ENCODE measurements at places on chromosomes 6 and 20. TPM values are rescaled to one million over a fixed set of nuclear protein-coding genes. Genes with fewer than 3 reads are reported as not detected.

B3GAT2 gene
- 1.9 TPM for total RNA-seq

SLC17A4 gene
- not detected for total RNA-seq

BCAS1 gene
- 0.19 TPM for total RNA-seq

CALHM4 gene
- total RNA-seq, result not detected

TMEM200A gene
- total RNA-seq, result 12.9 TPM

BCAS4 gene
- 21.4 TPM for total RNA-seq

ID1 gene
- total RNA-seq, result 120 TPM

TNFRSF21 gene
- total RNA-seq, result 52.4 TPM

TBC1D32 gene
- total RNA-seq, result 6.4 TPM

TCP11 gene
- not detected for total RNA-seq

GFRA4 gene
- not detected for total RNA-seq

FGD2 gene
- 0.32 TPM for total RNA-seq

MYB gene
- total RNA-seq, result 7.6 TPM

TCFL5 gene
- 15.6 TPM for total RNA-seq

CPXM1 gene
- 28.8 TPM for total RNA-seq

HLA-DPA1 gene
- total RNA-seq, result 6.2 TPM

STXBP5 gene
- 12.0 TPM for total RNA-seq

SLA2 gene
- total RNA-seq, result not detected

DCDC2 gene
- total RNA-seq, result 0.15 TPM

OR2H2 gene
- not detected for total RNA-seq

HTR1E gene
- not detected for total RNA-seq

SPDEF gene
- 0.15 TPM for total RNA-seq

TPD52L1 gene
- total RNA-seq, result 9.6 TPM

TREM2 gene
- not detected for total RNA-seq

PBOV1 gene
- not detected for total RNA-seq

SAMD3 gene
- 1.9 TPM for total RNA-seq

RBPJL gene
- 0.73 TPM for total RNA-seq

GPR6 gene
- total RNA-seq, result 0.37 TPM

CST11 gene
- total RNA-seq, result not detected

CLPSL2 gene
- 1.4 TPM for total RNA-seq

BPI gene
- not detected for total RNA-seq

BAK1 gene
- 43.3 TPM for total RNA-seq

TNXB gene
- 4.8 TPM for total RNA-seq

BMP6 gene
- total RNA-seq, result 2.1 TPM

TRIM31 gene
- total RNA-seq, result not detected

MAPK13 gene
- total RNA-seq, result 15.2 TPM

ZNF311 gene
- total RNA-seq, result 4.2 TPM
